ENCODE measurements at places on chromosomes 12 and 14. TPM values are rescaled to one million over a fixed set of nuclear protein-coding genes. Genes with fewer than 3 reads are reported as not detected.

Gene CCDC175
- not detected for total RNA-seq

Gene GPRC5D
- not detected for total RNA-seq

Gene CCDC197
- total RNA-seq: not detected

Gene PAX9
- total RNA-seq: 12.0 TPM

Gene SLC5A8
- not detected for total RNA-seq

Gene VRTN
- not detected for total RNA-seq

Gene TMEM63C
- 22.3 TPM for total RNA-seq

Gene SOAT2
- not detected for total RNA-seq

Gene CLEC1A
- total RNA-seq: not detected

Gene SCNN1A
- 91.7 TPM for total RNA-seq

Data from airway epithelial cell (primary cell).